ENCODE measurements at places on chromosomes 1 and 21.

DNA sequence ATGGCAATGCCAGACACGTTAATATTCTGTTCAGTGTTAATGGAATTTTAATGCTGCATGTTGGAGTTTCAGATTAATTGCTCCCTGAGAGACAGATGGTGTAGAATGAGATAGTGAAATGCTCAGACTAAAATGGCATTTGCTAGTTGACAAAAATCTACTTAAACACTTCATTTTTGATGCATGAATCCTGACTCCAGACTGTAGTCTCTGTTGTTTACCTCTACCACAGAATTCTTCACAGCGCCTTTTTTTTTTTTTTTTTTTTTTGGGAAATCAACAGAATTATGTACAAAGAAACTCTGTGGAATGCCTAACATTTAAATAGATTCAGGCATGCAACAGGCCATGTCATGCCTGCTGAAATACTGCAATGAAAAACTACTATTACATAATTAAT lies 111.3 kb downstream of the PLPPR5 start:
- DNase-seq: no peak

DNA sequence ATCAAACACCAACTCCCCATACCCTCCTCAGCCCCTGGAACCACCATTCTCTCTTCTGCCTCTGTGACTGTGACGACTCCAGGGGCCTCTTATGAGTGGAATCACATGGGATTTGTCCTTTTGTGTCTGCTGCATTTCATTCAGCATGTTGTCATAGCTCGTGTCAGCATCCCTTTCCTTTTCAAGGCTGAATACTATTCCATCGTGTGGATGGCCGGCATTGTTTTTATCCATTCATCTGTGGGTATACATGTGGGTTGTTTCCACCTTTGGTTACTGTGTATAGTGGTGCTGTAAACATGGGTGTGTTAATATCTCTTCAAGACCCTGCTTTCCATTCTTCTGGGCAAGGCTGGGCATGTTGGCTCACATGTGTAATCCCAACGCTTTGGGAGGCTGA lies 17.1 kb upstream of the OBSCN start:
- no peak for DNase-seq

DNA sequence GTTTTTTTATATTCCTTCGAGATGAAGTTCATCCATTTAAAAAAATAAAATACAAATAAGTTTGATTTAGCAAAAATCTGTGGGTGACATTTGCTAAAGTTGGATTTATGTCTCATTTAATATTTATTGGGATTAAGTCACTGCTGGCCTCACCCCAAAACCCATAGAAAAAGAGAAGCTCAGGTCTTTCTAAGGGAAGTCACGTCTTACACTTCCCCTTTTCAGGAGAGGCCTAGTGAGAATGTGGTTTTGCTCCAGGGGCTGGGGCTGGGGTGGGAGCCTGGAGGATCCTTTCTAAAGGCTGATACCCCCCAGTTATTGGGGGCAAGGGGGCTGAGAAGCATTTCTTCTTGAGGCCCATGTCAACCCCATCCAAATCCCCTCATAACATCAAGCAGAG lies 300.3 kb downstream of the DSCAM start:
- DNase-seq: no peak

DNA sequence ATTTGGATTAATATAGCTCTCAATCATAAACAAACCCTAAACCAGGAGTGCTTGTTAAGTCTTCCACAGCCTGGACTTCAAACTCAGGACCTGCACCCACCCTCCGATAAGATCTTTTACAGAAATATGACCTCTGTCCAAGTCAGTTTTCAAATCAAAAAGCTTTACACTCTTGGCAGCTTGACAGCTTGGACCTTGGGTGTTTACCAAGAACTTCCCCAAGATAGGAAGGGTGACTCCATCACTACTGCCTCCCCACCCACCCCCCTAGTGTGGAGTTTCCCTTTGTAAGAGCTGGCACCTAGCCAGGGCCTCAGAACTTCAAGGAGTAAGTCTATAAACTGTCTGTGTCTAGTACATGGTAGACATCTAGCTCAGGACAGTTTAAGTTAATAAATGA lies 9.6 kb downstream of the BCAR3 start:
- peak; percentile 76 for DNase-seq

DNA sequence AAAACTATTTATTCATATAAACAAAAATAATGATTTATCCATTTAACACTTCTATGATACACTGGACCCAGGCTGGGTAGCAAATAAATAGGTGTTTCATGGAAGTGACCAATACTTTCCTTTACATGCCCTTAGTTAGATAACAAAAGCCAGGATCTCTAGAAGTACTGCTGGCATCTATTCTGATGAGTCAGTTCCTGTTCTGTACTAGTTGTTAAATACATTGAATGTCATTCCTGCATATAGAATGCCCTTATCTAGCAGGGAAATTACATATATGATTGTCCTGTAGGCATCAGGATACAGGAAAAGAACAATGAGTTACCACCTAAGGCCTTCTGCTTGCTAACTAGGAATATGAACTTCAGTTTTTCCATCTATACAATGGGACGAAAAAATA lies 130.8 kb downstream of the HFM1 start:
- peak; percentile 3 for DNase-seq

DNA sequence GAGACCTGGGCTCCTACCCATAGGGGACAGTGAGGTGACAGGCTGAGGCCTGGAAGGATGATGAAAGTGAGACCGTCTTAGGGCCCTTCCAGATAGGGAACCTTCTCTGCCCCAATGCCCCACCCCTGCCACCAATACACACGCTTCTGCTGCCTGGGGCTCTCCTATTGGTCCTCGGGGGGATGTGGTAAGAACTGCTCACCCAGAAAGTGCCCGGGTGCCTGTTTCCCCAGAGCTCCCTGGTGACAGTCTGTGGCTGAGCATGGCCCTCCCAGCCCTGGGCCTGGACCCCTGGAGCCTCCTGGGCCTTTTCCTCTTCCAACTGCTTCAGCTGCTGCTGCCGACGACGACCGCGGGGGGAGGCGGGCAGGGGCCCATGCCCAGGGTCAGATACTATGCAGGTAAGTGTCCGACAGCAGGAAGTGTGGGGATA lies 948 bp downstream of the SEMA4A start:
- no peak for DNase-seq

GRCh38 chr1:14270821-14271220 lies 327.7 kb upstream of the KAZN start:
- DNase-seq: no peak

DNA sequence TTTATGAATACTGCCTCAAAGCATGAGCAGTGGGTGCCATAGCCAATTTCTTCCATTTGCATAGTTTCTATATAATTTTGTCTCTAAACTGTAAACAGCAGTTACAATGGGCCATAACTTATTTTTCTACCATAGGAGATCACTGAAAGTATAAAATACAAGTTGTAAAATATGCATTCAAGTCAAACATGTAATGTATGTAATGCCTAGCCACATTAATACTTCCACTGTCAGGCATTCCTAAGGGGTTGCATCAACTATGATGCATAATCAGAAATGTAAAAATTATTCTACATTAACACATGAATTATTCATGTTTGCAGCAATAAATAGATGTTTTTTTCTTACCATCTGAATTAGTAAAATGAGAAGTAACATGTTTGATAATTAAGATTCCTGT lies 560.3 kb upstream of the ZP4 start:
- peak; percentile 59 for DNase-seq

DNA sequence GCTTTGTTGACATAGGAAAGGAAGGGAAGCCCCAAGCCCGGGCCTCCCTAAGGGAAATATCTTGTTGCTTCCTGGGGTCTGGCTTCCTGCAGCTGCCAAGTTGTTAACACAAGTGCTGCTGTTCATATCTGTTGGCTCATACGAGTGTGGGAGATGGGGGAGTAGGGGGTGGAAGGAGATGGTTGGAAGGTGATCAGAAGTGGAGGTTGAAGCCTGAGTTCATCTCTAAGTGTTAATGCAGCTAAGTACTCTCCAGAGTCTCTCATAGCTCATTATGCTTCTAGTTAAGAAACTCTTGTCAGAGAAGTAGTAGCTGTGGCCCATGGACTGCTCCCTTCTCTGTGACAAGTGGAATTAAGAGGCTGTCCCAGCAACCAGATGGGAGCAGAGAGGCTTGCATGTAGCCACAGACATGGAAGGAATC lies 319.2 kb upstream of the SPAG17 start:
- DNase-seq: no peak

DNA sequence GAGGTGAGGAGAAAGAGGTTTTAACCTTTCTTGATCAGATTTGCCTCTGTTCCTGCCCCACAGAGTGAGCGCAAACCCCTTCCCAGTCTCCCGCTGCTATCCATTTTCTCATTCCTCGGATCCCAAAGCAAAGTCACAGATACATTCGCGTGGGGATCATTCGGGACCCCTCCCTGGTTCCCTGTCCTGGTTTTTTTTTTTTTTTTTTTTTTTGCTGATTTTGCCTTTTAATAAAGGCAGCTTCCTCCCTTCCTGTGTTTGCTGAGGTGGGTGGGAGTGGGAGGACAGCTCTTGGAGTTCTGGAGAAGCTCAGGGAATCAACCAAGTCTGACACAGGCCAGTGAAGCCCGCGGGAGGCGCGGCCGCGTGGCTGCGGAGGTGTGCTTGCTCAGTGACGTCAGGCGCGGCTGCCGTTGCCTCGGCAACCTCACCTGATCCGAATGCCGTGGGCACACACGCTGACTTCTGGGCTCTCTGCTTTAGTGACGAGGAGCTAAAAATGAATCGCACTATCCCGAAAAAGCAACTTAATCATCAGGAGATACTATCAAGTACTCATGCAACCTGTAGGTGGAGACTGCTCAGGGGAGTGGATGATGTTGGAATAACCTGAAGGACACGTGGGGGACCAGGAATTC lies 106.4 kb downstream of the TBX19 start:
- DNase-seq: no peak

- peak; percentile 56 for DNase-seq
Observed at GRCh38 chr1:24117722-24118409, 5.9 kb upstream of the MYOM3 start.

DNA sequence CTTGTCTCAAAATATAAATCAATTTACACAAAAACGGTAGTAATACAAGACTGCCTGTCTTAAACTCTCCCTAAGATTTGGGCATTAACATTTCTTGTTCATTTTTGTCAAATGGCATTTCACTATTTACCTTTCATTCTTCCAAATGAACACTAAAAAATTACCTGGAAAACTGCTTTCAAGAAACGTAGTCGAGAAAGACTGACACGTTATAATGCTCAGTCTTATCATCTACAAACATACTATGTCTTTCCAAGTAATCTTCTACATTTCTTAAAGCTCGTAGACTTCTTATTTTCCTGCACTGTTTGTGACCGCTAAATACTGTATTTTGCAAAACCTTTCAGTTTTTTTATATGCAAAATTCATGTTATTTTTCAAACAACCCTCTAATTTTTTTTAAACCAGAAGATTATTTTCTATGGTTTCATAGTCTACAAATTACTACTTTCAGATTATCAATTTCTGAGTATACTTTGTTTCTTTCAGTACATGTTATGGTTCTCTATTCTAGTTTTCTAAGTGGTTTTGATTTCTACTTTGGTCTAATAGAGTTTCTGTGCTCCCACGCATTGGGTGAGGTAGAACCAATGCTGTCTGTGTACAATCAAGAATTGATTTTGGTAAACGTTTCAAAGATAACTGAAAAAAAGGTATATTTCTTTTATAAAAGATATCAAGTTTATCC lies 336.4 kb downstream of the SMYD3 start:
- no peak for DNase-seq

GRCh38 chr1:210688512-210689234 lies 360.0 kb downstream of the HHAT start:
- DNase-seq: peak; percentile 37

- DNase-seq: no peak
Observed at GRCh38 chr1:212643877-212644276, 35.3 kb downstream of the ATF3 start.

DNA sequence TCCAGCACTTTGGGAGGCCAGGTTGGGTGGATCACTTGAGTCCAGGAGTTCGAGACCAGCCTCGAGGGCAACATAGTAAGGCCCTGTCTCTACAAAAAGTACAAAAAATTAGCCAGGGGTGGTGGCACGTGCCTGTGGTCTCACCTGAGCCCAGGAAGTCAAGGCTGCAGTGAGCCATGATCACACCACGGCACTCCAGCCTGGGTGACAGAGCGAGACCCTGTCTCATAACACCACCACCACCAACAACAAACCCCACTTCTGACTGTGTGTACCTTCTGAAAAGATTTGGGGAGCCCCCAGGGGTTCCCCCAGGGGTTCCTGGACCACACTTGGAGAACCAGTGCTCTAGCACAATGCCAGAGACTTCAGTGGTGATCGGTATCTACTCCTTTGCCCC lies 29.9 kb downstream of the NUAK2 start:
- DNase-seq: no peak

DNA sequence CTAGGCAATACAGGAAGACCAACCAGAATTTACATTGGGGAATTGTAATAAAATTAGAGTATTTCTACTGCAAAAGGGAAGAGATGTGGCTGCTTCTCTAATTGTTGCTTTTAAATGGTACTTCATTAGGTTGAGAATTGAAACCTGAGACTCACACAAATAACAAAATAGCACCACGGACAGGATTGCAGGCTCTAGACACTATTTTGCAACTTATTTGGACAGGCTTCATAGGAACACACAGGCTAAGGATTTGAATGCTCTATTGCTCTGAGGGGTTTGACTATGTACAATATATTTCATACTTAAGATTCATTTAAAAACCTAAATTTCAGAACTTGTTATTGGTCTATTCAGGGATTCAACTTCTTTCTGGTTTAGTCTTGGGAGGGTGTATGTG lies 79.6 kb downstream of the ATP1B1 start:
- no peak for DNase-seq

- DNase-seq: no peak
Observed at GRCh38 chr1:7550261-7550865, 220.7 kb upstream of the VAMP3 start.

DNA sequence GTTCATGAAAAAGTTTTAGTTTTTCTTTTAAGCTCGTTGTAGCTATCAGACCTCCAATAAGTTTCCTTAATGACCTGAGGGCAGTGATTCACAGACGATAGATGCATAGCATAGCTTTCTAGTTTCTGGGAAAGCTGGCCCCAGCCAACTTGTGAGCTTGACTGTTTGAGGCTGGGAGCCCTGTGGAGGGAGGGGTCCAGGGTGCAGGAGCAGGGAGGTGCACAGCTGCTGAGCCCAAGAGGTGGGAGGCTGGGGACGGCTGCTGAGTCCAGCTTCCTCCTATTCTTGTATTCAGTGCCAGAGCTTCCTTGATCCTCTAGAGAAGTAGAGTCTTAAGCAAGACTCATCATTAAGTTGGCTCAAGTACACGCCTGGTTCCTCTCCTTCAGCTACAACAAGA lies 11.0 kb upstream of the AVPR1B start:
- DNase-seq: no peak
